ENCODE measurements at places on chromosomes 13 and 19.

DNA sequence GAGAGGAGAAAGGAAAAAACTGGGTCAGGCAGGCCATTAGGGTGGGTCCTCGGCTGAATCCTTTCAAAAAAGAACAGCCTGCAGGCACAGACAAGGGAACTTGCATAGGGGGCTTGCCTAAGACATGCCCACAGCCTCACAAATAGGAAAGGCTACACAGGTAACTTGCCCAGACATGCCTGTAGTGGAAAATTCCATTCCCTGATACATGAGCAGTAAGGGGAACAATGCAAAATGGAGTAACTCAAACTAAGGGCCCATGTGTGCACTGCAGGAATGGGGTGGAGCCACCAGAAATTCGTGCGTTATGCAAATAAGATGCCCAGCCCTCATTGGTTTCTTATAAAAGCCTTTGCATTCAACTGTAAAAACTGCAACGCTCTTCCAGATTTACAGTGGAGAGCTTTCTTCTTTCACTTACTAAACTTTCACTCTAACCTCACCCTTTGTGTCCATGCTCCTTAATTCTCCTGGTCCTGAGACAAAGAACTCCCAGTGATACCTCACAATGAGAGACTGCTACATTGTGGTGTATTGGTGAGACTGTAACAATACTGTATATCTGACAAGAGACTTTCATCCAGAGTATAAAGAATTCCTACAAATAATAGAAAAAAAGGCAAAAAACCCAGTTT, 59.5 kb upstream of the SLITRK1 start:
- DNase-seq = no peak

GRCh38 chr19:40339018-40339728, 9.0 kb downstream of the C19orf47 start:
- DNase-seq = no peak

GRCh38 chr13:65159803-65160202, 2070.3 kb downstream of the PCDH9 start:
- DNase-seq = no peak

GRCh38 chr13:27980280-27980998, 8.1 kb downstream of the URAD start:
- DNase-seq = no peak

GRCh38 chr13:80399340-80400163, 58.6 kb upstream of the SPRY2 start:
- DNase-seq = no peak

DNA sequence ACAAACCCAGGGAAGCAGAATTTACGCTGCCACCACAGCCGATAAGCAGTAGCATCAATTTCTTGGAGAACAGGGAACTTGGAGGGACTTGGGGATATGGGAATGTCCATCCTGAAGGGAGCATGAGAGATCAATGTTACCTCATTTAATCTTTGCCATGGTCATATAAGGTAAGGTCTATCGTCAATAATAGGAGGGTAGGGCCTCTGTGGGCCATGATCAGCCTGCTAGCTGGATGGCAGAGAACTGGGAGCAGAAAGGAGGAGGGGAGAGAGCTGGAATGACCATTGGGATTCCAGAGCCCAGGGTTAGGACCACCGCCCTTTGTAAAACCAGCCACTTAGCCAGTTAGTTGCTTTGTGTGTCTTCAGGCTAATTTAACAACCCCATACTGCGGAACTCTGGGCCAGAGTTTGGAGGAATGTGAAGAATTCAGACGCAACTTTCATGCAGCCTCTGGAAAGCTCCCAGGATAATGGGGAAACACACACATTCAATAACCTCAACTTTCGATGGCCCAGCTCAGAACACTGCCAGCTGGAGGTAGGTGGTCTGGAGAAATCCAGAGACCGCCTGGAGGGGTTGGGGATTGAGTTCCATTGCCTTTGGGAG, 40.3 kb downstream of the ZNF557 start:
- no peak for DNase-seq

DNA sequence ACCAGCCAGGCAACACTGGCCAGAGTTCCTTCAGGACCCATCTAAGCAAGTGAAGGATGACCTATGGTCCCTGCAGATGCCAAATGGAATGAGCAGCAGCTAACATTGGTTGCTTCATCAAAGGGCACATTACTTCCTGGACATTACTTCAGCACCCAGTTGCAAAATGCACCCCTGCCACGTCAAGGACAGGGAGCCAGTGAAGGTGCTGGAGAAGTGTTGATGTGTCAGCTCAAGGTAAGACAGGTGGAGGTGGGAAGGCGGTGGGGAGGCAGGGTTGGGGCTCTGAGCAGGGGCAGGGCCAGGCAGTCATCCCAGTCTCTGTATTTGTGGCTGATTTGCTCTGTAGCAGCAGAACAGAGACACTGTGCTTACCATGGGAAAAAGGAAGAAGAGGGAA, 14.6 kb downstream of the CSNK1A1L start:
- no peak for DNase-seq

DNA sequence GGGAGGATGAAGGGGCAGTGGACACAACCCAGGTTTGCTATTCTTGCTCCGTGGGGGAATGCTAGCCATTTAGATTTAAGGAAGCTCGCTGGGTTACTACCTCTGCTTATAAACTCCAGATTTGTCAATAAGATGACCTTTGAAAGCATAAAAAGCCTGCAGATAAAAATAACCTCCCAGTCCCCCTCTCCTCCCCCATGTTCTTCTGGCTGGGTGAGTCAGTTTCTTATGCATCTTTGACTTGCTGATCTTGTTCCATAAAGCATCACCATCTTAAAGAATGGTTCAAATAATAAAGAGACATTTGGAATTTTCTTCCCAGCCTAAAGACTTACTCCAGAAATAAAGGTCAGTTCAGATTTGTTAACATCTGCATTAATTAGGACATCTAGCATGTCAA, 118.3 kb upstream of the RNF113B start:
- DNase-seq = no peak

GRCh38 chr13:27969082-27969865, at the start of gene CDX2:
Gene CDX2 (minus strand): TSS chr13:27969315. CDS start chr13:27969006, 309 bp downstream.
- no peak for DNase-seq

GRCh38 chr13:26949701-26950502, 189.3 kb upstream of the GPR12 start:
- no peak for DNase-seq

- DNase-seq = no peak
These were observed 45.8 kb downstream of the TMEM255B start for GRCh38 chr13:113804703-113805430.

- no peak for DNase-seq
These were observed 7.1 kb upstream of the ZNF91 start for GRCh38 chr19:23402388-23402787.

GRCh38 chr19:16002406-16003384, 53.9 kb downstream of the OR10H4 start:
- DNase-seq = no peak

- no peak for DNase-seq
These were observed 23.2 kb upstream of the MAB21L1 start for GRCh38 chr13:35499676-35500075.

GRCh38 chr13:78032132-78032531, 113.5 kb upstream of the EDNRB start:
- no peak for DNase-seq

DNA sequence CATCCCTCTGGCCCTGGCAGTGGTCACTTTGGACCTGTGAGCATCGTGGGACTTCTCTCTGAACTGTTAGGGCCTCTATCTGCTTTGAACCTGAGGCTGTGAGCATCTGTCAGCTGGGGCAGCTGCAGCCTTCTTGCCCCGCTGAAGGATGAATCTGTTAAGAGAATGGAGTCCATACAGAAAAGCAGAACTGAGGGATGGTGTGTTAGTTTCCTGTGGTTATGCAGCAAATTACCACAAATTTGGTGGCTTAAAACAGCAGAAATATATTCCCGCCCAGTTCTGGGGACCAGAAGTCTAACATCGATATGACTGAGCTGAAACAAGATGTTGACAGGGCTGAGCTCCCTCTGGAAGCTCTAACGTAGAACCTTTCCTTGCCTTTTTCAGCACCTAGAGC, 1.6 kb upstream of the ZNF497 start:
- DNase-seq = no peak

GRCh38 chr13:37613236-37613635, 14.7 kb upstream of the POSTN start:
- DNase-seq = no peak

DNA sequence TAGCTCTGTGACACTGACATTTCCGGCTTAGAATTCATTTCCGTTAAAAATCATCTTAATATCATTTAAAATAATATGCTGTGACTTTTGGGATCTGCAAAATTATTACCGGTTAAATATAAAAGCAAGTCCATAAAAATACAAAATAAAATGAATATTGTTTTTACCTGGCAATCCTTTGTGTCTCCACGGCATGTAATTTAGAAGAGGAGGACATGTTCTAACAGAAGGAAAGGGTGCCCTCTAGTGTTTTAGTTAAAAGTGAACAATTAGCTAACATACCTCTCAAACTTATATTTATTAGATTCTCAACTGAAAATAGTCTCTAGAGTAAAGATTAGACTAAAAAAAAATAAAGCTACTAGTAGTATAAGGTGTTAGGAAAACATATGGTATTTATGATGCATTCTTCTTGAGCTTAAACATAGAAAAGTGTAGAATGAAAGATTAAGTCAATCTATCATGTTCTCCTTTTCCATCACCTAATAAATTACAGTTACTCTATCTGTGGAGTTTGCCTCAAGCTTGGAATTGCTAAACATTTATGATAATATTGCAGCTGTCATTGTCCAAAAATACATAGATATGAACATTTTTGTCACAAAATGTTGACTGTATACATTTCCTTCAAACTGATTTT, 676.7 kb upstream of the SPRY2 start:
- DNase-seq = no peak

- no peak for DNase-seq
These were observed 47.3 kb upstream of the MTIF3 start for GRCh38 chr13:27497563-27498230.

DNA sequence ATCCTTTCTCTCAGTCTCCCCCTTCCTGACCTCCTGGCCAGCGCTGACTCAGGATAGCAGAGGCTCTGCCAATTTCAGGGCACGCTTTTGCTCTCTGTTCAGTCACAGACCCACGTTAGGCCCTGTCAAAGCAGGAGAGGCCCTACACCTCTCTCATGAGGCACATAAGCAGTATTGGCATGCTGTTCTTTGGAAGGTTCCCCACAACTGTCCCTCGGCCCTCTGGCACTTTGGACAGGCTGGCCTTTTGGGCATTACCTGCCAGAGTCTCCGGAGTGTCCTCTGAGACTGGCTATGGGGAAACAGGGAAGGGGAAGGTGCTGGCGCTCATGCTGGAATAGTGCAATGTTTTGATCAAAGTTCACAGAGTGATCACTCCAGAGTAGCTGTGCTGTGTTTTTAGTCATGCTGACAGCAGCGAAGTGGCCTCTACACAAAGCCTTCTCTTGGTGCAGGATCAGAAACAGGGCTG, 23.7 kb upstream of the UBE2L5 start:
- DNase-seq = no peak

GRCh38 chr19:4707322-4707721, 16.3 kb downstream of the DPP9 start:
- no peak for DNase-seq

- DNase-seq = no peak
These were observed 1418.4 kb downstream of the UQCRFS1 start for GRCh38 chr19:27794494-27795042.

GRCh38 chr13:80571346-80572307, 230.7 kb upstream of the SPRY2 start:
- DNase-seq = no peak

DNA sequence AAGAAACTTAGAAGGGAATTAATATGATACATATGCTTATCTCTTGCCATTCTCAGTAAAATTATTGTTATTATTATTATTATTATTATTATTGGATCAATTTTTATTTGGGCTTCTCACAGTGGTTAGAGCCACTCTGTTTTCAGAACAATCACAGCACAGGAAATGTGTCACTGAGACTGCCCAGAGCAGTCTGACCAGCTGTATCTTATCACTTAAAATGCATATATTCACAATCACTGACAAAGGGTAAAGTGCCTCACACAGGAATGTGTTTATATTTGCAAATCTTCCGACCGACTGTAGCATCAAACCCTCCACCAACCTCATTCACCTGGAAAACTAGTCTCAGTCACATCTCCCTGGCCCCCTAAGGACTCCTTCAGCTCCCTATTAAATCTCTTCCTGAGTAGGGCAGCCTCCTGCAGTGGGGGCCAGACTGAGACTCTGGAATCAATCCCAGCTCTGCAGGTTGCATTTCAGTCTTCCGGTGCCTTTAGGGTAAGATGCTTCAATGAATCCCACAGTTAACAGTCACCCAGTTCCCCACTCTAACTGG, 738.3 kb upstream of the SLITRK5 start:
- DNase-seq = no peak

DNA sequence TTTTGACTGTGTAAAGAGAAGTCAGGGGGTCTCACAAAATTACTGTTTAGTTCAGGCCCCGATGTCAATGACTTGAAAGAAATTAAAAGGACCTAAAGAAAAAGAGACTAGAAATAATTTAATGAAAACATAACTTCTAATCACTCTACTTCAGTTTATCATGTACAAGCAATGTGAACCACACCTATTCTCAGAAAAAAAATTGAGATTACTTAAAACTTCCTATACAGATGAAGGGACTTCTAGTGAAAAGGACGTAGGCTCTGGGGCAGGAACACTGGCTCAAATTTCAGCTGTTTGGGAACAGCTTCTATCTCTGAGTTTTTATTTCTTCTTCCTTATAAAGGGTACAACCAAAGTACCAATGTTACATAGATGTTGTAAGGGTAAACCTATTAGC, 38.0 kb downstream of the TPT1 start:
- DNase-seq = no peak

GRCh38 chr19:1018932-1019615, 1.8 kb downstream of the TMEM259 start:
- DNase-seq = no peak

DNA sequence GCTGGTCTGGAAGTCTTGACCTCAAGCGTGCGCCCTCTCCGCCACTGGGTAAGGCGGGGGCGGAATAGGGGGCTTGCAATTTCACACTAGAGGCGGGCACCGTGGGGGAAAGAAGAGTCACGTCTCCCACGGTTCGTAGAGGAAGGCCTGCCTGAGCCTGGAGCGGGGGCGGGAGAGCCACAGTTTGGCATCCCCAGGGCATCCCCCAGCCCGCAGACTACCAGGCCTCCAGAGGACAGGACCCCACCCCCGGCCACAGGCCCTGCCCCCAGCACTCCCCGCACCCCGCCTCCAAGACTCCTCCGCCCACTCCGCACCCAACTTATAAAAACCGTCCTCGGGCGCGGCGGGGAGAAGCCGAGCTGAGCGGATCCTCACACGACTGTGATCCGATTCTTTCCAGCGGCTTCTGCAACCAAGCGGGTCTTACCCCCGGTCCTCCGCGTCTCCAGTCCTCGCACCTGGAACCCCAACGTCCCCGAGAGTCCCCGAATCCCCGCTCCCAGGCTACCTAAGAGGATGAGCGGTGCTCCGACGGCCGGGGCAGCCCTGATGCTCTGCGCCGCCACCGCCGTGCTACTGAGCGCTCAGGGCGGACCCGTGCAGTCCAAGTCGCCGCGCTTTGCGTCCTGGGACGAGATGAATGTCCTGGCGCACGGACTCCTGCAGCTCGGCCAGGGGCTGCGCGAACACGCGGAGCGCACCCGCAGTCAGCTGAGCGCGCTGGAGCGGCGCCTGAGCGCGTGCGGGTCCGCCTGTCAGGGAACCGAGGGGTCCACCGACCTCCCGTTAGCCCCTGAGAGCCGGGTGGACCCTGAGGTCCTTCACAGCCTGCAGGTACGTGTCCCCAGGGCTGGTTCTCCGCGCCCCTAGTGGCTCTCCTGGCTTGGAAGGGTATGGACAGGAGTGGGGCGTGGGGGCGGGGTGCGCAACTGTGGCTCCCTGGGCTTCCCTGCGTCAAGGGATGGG, at the start of gene ANGPTL4:
Gene ANGPTL4, plus strand, starts transcription at position 353 of the 969 bp plus-strand sequence. Its CDS starts 167 bp downstream, at position 520.
- DNase-seq = peak; percentile 58

- no peak for DNase-seq
These were observed 2.9 kb upstream of the ZNF304 start for GRCh38 chr19:57348136-57348535.
